ENCODE measurements at places on chromosomes 11 and 22.

DNA sequence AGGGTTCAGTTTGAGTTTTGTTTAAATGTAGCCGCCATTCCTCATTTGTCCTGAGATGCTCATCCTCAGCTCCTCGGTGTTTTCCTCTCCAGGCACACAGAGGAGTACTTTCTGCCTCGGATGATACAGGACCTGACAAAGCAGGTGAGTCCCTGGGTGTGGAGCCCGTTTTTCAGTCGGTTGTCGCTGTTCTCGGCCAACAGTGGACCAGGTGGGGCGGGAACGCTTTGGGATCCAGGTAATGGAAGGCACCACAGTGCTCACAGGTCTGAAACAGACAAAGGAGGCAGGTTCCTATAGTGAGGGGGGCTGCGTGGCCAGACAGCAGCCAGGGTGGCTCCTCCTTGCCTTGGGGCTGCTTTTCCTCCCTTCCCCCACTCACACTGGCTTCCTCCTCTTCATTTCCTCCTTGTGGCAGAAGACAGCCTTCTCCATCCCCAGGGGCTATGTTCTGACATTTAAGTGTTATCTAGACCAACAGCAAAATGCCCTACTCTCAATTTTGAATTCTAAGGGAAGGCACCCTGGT, 19.4 kb downstream of the NADSYN1 start:
- DNase-seq = no peak

DNA sequence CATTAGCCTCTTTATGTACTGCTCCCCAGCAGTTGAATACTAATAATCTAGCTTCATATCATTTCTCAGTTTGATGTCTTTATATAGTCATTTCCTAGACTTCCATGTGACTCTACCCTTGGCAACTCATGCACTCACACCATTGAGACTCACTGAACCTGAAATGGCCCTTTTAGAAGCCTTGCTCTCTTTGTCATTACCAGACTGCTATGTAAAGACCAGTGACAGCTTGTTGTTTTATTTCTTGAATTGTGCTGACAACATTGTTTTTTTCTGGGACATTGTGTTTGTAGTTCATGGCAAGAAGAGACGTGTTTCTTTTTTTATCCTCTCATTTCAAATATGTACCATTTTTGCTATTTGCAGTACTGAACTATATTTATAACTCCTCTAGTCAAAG, 256.5 kb downstream of the CNTN5 start:
- DNase-seq = no peak

DNA sequence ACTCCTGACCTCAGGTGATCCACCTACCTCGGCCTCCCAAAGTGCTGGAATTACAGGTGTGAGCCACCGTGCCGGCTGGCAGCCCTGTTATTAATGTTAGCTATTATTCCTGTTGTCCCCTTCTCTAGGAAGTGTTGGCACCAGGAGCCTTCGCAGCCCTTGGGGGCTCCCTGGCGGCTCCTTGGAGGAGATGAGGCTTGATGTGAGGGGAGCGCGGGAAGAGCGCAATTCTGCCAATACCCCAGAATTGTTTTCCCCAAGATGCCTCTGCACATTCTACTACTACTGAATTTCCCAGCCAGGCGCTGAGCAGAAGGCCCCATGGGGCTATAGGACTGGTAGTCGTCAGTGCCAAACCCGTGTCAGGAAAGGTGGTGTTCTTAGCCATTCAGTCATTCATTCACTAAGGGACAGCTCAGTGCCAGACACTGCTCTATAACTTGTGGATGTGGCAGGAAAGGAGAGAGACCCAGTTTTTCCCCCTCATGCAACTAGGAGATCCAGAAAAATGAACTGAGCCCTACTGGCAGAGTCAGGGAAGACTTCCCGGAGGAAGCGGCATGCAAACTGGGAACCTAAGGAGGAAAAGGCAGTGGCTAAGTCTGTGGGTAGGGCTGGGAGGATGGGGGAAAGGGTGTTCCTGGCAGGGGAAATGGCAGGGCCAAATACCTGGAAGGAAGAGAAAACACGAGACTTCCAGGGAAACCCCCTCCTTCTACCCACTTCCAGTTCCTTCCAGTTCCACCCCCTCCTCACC, 3.5 kb downstream of the FBLN1 start:
- no peak for DNase-seq

DNA sequence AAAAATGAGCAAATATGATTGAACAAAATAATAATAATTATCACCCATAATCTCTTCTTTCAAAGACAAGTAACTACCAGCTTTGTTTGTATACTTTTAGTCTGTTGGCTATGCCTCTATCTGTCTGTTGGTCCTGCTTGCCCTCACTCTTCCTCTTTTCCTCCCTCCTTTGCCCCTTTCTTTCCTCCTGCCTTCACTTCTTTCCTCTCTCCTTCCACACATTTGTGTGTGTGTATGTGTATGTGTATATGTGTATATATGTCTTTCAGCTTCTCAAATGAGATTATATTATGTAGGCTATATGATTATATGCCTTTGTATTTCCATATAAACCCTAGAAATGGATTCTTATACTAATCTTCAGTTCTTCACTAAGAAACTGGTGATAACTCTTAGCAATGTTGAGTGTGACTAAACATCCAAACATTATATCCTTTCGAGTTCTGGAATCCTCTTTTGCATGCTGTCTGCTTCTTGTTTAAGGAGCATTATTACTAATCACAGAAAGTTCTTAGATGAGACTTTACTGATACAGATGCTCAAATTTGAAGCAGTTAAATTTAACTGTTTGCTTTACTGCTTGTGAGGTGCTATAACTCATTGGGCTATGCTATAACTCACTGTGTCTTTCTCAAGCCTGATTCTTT, 219.1 kb downstream of the TMEM135 start:
- no peak for DNase-seq

DNA sequence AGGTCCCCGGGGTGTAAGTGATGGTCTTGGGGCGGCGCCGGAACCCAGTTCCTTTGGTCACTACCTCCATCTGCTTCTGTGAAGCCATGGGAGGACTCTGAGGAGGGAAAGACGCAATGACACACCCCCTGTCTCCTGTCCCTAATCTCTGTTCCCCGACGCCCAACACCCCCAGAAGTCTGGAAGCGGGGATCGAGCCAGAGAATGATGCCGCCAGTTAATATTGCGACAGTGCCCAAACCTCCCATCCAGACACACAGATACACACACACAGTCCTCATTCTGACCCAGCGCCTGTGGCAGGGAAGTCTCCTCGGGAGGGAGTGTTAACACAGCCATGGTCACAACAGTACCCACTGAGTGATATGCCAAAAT, 352 bp downstream of the C22orf23 start:
- no peak for DNase-seq

DNA sequence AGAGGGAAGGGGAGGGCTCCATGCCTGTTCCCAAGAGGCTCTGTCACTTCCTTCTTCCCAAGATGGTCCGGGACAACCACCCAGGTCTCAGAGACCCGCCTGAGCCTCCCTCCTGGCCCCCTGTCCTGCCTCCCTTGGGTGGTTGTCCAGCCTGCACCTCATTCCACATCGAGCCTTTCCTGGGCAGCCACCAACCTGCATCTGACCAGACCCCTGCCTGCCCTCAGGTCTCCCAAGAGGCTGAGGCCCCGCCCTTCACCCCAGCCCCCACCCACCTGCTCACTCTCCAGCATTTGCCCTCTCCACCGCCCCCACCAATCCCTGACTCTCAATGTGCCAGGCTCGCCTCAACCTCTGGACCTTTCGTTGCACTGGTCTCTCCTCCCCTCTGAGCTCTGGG, 97.5 kb upstream of the LMO1 start:
- no peak for DNase-seq

GRCh38 chr22:19635644-19636043, 78.7 kb upstream of the SEPTIN5 start:
- no peak for DNase-seq

DNA sequence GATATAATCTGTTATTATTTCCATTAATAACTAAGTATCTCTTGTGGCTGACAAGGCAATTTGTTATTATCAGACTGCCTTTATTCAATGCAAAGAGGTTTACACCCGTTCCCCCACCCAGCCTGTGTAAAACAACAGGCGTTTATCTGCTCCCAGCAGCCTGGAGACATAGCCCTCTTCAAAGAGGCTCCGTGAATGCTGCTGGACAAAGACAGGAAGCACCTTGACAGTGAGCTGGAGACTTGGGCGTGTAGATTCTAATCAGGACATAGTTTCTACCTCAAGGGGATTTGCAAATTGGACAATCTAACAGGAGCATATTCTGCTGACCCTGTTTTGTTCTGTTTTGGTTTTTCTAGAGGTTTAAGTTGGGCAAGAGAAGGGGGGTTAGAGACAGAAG, 733.0 kb upstream of the KIRREL3 start:
- no peak for DNase-seq

GRCh38 chr11:60762851-60763691, 6.4 kb downstream of the MS4A15 start:
- no peak for DNase-seq

DNA sequence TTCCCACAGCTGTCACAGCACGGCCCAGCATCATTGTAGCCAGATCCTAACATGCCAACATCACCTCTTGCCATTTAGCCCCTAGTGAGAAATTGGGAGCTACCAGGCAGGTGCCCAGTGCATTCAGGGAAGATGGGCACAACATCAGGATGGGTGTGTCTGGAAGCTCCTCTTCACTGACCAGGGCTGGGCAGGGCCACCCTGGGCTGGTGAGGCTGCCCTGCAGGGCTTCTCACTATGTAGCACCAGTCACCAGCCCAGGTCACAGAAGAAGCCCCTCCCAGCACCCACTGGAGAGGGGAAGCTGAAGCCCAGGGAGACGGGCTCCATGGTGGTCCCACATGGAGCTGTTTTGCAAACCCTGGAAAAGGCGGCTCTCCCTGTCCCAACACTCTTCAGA, 13.9 kb downstream of the ZNF74 start:
- DNase-seq = no peak

DNA sequence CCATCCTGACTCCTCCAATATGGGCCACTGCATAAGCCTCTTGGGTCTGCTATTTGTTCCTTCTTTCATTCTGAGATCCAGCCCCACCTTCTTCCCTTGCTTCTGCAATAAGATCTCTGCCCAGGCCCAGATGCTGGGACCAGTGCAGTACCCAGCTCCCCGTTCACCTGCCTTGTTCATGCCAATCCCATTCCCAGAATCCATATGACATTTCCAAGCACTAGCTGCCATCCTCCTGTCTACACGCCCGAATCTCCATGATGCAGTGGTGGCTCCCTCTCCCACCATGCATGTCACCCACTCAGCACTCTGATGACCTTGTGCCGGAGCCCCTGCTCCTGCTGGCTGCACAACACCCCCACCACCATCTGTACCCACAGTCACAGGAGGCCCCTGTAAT, 11.4 kb upstream of the FAM83F start:
- no peak for DNase-seq

DNA sequence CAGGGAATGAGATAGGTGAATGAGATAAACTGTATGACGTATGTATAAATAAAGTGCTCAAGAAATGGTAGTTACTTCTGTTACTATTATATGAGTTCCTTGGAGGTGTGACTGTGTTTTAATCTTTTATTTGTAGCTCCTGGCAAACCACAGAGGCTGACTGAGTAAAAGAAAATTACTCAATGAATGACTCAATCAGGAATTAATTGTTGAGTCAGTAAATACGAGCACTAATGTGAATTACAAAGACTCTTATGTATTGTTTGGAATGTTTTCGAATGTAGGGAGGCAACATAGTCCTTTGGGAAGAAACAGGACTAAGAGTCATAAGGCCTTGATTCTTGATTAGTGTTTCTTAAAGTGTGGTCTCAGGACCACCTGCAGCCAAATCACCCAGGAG, 51.1 kb upstream of the BLID start:
- DNase-seq = no peak

GRCh38 chr22:36238373-36239149, 766 bp downstream of the APOL2 start:
- no peak for DNase-seq

DNA sequence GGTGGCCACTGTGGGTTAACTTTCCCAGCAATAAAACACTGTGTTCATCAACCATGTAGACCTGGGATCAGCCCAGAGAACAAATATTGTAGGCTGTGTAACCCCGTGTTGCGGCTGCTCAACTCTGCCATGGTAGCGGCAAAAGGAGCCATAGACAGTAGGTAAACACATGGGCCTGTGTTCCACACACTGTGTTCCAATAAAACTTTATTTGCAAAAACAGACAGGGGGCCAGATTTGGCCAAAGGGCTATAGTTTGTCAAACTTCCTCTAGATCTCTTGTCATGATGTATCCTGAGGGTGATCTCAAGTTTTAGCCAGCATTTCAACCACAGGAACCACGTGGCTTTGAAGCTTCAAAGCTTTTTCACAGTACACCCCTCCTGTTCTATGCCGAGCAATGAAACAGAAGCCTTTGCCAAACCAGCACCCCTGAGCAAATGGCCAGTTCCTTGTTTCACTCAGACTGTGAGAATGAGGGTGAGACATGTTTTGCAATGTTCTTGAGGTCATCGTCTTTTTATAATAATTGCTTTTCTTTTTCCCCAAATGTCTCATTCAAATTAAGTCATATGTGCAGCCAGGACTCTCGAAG, 49.9 kb upstream of the FADD start:
- no peak for DNase-seq

DNA sequence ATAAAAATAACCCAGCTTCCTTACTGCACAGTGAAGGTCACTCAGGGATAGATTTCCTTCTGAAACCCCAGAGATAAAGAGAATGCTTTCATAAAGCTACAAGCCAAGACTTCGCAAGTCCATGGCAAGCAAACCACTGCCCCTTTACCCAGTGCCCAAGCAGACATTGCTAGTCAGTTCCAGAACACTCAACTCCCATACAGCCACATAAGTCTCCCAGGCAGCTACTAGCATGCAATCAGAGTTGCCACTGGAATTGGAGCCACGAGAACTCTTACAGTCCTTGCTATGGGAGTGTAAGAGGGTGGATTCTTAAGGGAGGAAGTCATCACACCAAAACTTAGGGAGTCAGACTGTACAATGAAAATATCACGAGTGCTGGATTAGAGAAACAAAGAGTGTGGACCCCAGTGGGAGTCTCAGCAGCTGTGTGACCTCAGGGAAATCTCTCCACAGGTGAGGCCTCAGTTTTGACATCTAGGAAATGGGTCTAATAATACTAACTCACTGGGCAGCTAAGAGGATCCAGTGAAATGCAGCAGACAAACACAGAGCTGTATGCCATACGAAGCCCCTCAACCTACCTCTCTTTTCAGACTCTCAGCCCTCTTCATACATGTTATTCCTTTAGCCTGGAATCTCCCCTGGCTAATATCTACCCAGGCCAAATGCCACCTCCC, 526.6 kb downstream of the MN1 start:
- DNase-seq = no peak

DNA sequence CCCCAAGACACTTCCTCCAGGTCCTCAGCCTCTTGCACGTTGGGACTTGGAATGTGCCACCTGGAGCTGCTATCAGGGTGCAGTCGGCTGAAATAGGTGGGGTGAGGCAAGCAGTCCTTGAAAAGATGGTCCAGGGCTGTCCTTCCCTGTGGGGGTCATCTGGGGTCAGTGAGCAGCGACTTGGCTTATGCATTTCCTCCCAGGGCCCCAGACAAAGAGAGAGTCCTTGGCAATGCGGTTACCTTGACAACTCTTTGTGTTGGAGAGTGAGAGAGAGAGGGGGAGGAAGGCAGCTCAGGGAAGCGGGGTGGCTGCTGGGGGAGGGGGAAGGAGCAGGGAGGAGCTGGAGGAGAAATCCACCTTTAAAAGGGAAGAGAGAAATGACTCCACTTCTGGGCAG, 93.8 kb downstream of the MIAT start:
- DNase-seq = no peak

GRCh38 chr11:101817581-101817980, 97.2 kb upstream of the CEP126 start:
- DNase-seq = no peak

- no peak for DNase-seq
These were observed 91.7 kb upstream of the GRAMD1B start for GRCh38 chr11:123338266-123338800.

GRCh38 chr11:12167061-12168000, 56.9 kb downstream of the MICAL2 start:
- DNase-seq = peak; percentile 15

Measured in CD4-positive, alpha-beta T cell treated with Interleukin-15 for 4 hours (primary cell).